ENCODE measurements at places on chromosomes 6 and 20.

GRCh38 chr20:56733967-56734366, 104.9 kb downstream of the TFAP2C start:
- DNase-seq: no peak

GRCh38 chr6:154500769-154501577, 9.5 kb downstream of the CNKSR3 start:
- DNase-seq: no peak

DNA sequence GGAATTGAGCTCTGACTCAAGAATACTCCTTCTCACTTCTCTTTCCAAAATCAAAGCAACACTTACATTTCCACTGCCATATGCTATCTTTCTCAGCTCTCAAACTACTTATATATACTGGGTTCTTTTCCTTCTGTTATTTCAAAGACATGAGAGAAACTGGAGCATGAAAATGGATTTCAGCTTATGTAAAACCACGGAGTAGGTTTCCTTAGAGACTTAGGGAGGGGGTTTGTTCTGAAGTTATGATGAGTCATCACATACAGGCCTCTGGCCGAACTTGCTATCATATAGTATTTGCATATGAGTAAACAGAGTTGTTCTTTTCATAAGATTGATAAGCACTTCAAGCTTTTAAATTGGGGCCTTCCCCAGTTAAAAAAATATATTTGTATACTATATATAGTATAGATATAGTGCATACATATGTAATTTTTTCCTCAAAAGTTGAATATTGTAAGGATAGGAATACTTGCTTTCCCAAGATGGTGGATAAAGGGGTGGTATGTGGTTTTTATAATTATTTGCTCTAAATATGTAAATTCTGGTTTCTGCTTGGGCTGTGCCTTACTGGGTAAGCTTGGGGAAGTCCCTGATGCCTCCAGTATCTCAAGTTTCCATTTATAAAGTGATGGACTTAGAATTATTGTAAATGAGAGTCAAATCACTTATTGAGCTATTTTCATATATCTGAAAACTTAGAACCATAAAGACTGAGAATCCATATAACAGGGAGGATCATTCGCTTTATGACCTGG, 273.9 kb downstream of the RFPL4B start:
- no peak for DNase-seq

- DNase-seq: no peak
These were observed 13.7 kb downstream of the NOTCH4 start for GRCh38 chr6:32210191-32210601.

DNA sequence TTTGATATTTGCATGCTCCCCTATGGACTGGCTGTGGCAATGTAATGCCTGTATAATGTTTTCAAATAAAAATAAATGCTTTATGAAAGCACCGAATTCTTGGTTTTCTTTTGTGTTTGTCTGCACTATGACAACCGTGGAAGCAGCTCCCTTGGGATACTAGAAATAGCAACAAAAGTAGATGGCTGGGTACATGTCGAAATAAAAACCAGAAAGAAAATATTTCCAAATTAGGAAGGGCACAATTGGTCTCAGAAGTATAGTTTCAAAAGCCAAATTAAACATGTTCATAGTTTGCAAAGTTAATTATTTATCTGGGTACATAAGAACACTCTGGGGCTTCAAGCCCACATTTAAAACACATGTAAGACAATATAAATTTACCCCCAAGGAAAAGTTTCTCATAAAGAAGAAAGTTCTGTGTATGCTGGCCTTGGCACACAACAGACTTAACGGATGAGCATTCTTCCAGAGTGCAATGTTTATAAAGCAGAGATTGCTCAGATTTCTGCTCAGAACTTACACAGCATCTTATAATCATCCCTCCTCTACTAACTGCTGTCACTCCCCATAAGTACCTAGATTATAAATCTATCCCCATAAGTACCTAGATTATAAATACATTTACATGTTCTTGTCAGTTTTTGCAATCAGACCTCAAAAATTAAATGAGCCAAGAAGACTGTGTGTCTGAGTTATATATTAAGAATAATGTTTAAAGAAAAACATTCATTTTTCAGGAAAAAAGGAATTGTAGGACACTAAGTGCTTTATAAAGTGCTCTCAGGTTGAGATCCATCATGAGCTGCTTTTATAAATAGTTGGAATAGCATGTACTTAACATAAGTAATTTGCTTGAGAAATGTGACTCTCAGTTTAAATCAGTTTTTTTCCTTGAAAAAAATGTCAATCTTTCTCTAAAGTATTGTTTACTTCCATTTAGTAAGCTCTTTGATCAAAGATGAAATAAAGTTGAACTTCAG, 230.2 kb upstream of the PLN start:
- DNase-seq: no peak

- no peak for DNase-seq
These were observed 731.4 kb upstream of the CITED2 start for GRCh38 chr6:140105857-140106256.

DNA sequence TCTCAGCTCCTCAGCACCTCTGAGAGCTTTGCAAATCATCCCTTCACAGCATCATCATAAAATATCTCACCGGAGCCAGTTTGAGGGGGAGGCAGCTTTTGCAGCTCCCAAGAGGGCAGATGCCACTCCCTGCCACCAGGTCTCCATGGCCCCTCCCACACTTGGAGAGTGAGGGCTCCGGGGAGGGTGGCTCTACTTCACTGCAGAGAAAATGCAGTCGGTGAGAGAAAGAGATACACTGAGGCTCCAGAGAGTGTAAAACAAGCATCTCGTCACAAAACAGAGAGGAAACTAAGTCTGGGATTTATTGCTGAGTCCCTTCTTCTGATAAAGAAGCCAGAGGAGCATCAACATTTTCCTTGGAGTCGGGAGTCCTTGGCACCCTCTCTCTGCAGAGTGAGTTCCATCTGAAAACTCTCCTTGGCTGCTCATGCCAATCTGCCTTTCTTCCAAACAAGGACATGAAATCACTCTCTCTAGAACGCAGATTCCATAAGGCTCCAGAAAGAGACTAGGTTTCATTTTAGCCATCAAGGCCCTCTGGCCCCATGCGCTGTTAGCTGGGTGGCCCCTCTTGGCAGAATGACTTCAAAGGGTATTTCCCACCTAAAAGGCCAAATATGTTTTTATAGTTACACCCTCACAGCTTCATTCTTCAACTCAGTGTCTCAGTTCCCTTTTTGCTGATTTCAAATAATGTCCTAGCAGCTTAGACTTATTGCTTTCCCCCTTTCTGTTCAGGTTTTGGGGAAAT, 70.6 kb upstream of the F13A1 start:
- no peak for DNase-seq

- no peak for DNase-seq
These were observed 142.3 kb upstream of the SLC22A16 start for GRCh38 chr6:110618591-110619267.

DNA sequence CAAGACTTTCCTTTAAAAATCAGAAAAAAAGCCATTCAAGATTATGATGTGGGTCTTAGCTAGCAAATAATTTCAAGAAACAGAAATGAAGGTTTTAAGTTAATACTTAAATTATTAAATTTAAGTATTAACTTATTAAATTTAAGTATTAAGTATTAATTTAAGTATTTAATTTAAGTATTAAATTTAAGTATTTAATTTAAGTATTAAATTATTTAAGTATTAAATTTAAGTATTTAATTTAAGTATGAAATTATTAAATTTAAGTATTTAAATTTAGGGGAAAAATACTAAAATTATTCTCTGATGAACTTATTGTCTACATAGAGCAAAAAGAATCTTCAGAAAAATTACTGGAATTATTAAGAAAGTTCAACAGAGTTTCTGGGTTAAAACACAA, 829.3 kb upstream of the FLRT3 start:
- DNase-seq: no peak

- no peak for DNase-seq
These were observed 30.4 kb downstream of the BFSP1 start for GRCh38 chr20:17500826-17501225.

GRCh38 chr20:44494266-44494665, 18.6 kb downstream of the TTPAL start:
- no peak for DNase-seq

DNA sequence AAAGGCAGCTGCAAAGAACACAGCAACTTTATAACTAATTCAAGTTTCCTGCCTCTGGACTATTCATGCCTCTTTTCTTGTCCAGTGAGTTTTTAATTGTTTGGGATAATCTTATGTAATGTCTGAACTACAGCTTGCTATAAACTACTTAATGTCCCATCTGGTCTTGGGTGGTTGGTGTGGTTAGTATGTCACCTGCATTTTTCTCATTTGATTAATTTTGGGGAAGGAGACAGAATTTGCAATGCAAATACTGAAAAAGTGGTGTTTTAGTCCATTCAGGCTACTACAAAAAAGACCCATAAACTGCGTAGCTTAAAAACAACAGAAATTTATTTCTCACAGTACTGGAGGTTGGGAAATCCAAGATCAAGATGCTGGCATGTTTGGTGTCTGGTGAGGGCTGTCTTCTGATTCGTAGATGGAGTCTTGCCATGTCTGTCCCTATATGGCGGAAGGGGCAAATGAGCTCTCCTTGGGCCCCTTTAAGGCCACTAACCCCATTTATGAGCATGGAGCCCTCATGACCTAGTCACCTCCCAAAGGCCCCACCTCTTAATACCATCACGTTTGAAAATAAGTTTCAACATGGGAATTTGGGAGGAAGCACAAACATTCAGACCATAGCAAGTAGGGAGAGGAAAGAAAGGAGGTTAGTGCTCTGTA, 22.4 kb downstream of the RNF8 start:
- no peak for DNase-seq

- DNase-seq: no peak
These were observed 39.5 kb upstream of the KIF16B start for GRCh38 chr20:16612706-16613105.

GRCh38 chr6:37175332-37176267, 5.6 kb downstream of the PIM1 start:
- no peak for DNase-seq

DNA sequence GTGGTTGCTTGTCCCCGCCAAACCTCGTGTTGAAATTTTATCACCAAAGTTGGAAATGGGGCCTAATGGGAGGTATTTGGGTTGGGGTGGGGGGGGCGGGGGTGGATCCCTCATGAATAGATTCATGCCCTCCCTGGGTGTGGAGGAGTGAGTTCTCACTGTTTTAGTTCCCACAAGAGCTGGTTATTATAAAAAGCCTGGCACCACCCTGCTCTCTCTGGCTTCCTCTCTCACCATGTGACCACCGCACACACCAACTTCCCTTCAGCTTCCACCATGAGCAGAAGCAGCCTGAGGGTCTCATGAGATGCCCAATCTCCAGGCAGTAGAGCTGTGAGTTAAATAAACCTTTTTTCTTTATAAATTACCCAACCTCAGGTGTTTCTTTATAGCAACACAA, 111.3 kb downstream of the PRDM1 start:
- no peak for DNase-seq

DNA sequence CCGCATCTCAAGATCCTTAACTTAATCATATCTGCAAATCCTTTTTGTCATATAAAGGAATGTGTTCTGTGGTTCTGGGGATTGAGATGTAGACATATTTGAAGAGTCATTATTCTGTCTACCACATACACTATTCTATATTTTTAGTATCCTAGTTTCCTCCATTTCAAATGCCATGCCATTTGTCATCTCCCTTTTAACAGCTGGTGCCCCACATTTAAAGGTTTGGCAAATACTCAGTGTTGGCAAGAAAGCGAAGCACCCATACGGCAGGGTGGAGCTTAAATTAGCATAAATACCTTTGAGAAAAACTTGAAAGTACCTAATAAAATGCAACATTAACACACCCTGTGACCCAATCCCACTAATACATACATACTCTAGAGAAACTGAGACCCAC, 31.7 kb downstream of the PAK5 start:
- DNase-seq: no peak

DNA sequence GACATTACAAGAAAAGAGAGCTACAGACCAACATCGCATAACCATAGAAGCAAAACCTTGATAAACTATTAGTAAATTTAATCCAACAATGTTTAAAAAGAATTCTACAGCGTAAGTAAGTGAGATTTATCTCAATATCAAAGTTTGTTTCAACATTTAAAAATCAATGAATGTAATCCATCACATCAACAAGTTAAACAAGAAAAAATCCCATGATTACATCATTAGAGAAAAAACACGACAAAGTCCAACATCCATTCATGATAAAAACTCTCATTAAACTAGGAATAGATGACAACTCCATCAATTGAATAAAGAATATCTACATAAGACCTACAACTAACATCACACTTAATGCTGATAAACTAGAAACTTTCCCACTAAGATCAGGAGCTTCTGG, 239.0 kb upstream of the GGTLC1 start:
- DNase-seq: no peak

DNA sequence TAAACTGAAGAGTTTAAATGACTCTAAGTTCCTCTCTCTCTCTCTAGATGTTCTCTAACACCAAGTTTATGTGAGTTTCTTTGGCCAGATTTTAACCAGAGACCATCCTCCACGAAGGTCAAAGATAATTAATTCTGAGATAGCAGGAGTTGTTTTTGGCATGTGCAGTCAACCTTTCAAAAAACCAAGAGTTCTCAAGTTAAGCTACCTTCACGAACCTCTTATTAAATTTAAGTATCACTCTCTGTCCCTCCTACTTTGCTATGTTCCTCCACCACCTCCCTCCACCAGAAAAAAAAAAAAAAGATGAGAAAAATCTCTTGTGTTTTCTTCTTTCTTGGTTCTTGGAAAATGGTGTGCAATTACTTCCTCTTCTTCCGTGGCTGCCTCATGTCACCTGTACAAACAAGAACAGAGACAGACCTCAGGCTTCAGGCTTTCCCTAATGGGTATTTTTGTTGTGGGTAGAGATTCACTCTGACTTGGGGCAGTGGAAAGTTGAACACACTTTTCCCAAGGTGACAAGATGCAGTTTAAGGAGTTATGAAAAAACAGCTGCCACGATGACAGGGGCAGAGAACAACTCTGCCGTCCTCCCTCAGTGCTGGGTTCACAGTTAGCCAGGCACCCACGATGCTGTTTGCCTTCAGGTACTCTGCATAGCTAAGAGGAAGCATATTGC, 64.3 kb downstream of the ADTRP start:
- no peak for DNase-seq

- DNase-seq: no peak
These were observed 48.1 kb downstream of the PRL start for GRCh38 chr6:22248513-22249308.

DNA sequence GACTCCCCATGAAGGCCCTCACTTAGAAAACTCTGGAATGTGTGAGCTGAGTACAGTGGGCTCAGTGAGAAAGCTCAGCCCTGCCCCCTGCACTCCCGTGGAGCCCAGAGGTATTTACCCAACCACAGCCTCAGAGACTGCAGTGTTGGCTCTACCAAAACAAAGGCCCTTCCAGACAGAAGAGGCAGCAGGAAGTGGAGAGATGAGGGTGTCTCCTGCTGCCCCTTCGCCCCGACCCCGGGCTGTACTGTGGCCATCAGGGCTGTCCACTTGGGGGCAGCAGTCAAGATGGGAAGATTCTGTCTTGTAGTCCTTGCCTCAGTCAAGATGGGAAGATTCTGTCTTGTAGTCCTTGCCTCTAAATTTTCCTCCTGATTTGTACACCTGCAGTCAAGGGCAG, 341.3 kb downstream of the TAF4 start:
- no peak for DNase-seq

- DNase-seq: no peak
These were observed 41.9 kb downstream of the SNHG17 start for GRCh38 chr20:38393259-38393658.

Measured in left renal cortex interstitium (tissue), 4 donors.